ENCODE measurements at places on chromosomes 6 and 20.

DNA sequence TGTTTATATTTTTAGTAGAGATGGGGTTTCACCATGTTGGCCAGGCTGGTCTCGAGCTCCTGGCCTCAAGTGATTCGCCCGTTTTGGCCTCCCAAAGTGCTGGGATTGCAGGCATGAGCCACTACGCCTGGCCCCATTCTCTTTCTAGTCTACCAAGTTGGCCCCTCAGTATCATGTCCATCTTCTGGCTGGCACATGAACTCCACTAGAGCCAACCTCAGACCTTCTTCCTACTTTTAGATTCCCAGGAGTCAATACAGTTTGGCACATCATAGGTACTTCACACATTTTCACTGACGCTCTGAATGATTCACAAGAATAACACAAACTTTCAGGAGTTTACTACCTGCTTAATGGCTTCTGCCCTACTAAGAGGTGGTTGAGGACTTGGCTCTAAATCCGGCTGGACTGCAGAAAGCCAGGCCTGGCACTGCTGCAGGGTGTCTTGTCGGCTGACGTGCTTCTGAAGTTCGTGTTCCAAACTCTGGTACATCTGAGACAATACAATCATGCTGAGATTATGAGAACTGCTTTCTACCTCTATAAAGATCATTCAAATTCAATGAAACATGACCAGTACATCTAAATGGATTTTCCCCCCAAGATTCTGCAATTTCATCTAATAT lies 293.3 kb downstream of the SYNE1 start:
- no peak for DNase-seq

DNA sequence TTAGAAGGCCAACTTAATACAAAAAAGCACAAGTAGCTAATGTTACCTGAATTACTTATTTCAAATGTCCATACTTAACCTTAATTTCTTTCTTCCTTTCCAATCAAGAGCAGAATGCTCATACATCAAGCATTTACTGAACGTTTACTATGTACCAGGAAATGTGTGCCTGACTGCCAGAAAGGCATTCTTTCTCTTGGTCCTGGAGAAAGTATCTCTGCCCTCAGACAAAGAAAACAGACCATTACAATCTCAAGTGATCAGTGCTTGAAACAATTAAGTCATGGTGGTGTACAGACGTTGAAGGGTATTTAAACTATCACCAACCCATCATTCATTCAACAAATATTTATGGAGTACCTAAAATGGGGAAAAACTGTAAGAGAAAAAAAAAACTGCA lies 26.4 kb downstream of the CSNK2A1 start:
- DNase-seq: no peak

- DNase-seq: peak; percentile 35
Measured at GRCh38 chr6:159654483-159655098, 38.5 kb downstream of the SOD2 start.

DNA sequence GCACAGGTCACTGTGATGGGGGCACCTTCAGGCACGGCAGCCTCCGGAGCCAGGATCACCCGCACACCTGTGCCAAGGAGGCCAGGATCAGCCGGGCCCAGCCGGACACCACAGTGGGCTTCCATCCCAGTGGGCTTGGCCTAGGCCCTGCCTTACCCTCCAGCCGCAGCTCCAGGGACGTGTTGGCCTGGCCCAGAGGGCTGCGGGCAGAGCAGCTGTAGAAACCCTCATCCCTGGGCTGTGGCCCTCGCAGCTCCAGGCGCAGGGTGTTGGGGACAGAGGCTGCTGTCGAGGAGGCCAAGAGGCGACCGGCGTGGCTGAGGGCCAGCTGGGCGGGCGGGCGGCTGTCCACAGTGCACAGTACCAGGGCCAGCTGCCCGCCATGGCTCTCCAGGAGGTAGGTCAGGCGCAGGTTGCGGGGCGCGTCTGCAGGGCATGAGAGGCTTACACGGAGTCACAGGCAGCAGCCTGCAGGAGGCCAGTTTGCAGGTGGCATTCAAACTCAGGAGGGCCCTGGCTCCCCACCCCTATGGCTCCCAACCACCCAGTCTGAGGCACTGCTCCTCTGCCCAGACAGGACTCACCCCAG lies 11.0 kb upstream of the ADAM33 start:
- DNase-seq: no peak

DNA sequence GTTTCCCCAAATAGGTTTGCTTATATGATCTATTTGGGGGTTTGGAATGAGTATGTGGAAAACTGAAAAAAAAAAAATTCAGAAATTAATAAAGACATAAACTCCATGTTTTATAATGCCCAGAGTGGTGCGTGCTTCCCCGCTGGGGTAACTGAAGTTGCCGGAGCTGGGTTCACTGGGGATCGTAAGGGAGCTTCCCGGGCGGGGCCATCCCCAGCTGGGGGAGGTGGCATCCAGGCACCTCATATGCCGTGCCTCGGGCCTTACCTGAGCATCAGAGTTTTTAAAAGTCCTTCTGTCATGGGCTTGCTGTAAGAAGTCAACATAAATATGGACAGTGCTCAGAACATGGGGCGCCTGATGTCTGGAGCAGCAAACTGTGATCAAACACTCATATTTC lies 17.9 kb upstream of the RAMACL start:
- DNase-seq: no peak
